Activated naive CD4-positive, alpha-beta T cell (primary cell): ENCODE measurements at places on chromosomes 2 and 18.

DNA sequence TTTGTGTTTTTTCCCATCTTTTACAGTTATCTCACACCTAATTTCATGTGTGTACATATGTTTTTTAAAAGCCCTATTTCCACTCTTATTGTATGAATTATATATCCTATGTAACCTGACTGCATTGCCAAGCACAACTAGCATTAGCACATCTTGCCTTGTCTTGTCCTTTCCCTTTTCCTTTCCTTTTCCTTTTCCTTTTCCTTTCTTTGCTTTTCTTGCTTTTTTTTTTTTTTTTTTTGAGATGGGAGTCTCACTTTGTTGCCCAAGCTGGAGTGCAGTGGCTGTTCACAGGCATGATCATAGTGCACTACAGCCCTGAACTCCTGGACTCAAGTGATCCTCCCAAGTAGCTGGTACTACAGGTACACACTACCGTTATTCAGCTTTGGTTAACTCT is 172.7 kb upstream of the BOD1L2 start:
- DNase-seq: no peak

DNA sequence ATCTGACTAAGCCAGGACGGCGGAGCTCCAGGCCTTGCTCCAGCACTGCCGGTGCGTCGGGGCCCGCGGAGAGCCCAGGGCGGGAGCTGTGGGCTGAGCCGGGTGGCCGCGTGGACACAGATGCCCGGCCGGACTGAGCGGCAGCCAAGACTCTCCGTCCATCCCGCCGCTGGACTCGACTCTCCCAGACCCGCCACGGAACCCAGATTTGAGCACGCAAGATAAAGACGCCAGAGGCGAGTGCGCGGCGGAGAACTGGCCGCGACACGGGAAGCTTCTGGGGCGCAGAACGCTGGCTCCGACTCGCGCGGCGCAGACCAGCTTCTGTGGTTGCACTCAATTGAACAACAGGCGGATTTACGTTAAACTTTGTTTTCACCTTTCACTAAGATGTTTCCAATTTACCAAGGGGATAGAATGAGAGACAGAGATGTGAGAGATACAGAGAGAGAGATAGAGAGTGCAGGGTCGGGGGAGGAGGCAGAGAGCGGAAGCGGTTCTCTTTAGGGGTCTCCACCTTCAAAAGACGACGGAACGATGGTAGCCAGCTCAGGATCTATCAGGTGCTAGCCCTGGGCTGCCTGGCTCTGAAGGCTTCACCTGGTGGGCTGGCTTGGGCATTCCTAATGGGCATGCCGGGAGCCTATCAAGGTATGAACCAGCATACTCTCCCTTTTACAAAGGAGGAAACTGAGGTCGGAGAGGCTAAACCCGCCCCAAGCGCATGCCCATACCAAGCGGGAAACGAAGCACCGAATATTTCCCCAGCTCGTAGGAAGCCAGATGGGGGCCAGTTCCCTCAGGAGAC is 10.4 kb upstream of the EN1 start:
- no peak for DNase-seq

DNA sequence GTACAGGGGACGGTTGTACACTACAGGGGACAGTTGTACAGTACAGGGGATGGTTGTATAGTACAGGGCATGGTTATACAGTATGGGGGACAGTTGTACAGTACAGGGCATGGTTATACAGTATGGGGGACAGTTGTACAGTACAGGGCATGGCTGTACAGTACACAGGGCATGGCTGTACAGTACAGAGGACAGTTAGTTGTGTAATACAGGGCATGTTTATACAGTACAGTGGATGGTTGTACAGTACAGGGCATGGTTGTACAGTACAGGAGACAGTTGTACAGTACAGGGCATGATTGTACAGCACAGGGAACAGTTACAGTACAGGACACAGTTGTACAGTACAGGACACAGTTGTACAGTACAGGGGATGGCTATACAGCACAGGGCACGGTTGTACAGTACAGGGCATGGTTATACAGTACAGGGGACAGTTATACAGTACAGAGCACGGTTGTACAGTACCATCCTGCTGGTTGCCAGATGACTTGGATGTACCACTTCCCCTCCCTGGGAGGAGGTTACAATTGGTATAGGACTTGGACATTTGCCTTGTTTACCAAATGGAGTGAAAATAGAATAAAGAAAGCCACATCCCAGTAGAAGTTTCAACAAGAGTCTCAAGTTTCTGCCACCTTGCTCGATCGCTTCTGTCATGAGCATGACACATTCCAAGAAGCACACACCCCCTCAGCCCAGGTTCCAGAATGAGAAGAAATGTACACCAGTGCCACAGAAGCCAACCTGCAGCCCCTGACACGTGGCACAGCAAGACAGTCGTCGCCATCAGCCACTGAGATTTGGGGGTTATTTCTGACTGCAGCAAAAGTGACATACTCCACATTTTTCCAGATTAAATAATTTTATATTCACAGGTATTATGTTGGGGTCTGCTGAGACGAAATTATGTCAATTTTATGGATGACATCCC is 16.0 kb downstream of the CYRIA start:
- DNase-seq: no peak

DNA sequence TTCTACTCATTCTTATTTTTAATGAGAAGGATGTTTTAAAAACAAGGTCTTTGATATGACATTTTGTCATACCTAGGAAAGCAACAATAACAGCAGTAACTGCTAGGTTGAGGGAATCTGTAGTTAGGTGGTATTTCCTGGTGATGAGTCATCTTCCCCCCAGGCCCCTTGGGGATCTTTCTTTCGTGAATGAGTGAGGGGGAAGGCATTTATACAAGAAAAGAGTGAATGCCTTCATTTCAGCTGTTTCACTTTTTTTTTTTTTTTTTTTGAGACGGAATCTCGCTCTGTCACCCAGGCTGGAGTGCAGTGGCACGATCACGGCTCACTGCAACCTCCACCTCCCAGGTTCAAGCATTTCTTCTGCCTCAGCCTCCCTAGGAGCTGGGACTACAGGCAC is 108.6 kb downstream of the MAP4K4 start:
- no peak for DNase-seq

DNA sequence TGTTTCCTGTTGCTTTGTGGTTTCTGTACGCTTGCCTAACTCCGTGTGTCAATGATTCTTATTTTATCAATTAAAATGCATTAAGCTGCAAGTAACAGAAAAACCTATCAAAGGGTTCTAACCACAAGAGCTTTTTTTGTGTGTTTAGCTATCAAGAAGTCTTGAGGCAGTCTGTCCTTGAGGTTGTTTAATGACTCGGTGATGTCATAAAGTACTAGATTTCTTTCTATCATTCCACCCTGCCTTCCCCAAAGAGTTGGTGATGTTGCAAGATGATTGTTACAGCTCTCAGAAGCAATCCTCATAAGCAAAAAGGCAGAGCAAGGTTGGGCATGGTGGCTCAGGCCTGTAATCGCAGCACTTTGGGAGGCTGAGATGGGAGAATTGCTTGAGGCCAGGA is 51.9 kb upstream of the SPTBN1 start:
- DNase-seq: no peak

DNA sequence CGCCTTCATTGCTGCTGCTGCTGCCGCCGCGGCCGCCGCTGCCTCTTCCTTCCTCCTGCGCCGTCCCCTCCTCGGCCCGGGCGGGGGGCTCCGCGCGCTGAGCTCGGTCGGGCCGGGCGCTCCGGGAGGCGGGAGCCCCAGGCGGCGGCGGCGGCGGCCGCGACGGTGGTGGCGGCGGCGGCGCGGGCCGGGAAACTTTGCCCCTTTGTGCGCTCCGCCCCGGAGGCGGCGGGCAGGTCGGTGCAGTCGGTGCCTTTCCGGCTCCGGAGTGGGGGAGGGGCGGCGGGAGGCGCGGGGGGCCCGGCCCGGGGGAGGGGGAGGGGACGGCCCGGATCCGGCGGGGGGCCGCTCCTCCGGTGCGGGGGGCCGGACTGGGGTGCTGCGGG is 205 bp downstream of the TET3 start:
- peak; percentile 49 for DNase-seq

- no peak for DNase-seq
Observed at GRCh38 chr2:6944555-6944954, 27.3 kb downstream of the RNF144A start.

DNA sequence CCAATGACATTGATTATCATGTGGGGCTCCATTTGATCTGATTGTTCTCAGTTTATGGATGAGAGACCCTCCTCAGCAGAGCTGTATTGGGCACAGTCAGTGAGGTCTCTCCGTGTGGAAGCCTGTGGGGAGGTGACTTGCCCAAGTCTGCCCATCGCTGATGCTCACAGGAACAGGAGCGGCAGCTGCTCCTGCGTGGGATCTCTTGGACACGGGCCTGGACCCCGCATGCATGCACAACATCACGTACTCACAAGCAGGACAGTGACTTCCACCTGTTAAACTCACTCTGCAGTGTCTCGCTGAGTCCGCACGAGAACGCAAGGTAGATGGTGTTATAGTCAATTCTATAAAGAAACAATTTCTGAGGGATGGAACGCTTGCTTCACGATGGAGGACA is 55.0 kb downstream of the KCNF1 start:
- no peak for DNase-seq

DNA sequence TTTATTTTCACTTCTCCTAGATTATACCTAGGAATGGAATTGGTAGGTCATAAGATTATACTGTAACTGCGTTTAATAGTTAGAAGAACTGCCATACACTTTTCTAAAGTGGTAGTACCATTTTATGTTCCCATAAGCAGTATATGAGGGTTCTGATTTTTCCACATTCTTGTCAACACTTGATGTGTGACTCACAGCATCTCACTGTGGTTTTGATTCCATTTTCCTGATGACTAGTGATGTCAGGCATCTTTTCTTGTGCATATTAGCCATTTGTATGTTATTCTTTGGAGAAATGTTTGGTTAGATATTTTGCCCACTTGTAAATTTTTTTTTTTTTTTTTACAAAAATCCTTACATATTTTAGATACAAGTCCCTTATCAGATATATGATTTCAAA is 2.3 kb downstream of the DCAF17 start:
- no peak for DNase-seq

- DNase-seq: no peak
Observed at GRCh38 chr2:138267902-138268254, 233.7 kb upstream of the SPOPL start.

GRCh38 chr2:233663911-233664310 is 7.8 kb upstream of the UGT1A9 start:
- DNase-seq: no peak

DNA sequence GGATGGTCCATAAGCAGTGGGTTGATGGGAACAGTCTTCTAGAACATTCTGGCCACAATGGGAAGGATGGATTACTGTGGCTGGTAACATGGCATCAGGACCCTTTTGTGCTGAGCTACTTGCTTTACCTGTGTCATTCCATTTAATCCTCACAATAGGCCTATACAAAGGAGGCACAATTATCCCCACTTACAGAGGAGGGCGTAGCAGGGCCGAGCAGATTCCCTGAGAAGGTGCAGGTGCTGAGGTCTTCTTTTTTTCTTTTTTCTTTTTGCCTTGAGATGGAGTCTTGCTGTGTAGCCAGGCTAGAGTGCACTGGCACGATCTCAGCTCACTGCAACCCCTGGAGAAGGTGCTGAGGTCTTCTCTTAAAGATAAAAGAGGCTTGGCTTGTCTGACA is 6.7 kb upstream of the LRRC30 start:
- DNase-seq: no peak

GRCh38 chr18:6920099-6920955 is 190.8 kb downstream of the ARHGAP28 start:
- DNase-seq: no peak

GRCh38 chr18:64718808-64719207 is 569.9 kb upstream of the LINC00305 start:
- DNase-seq: no peak

GRCh38 chr2:64793701-64794100 is 140.0 kb upstream of the SERTAD2 start:
- DNase-seq: no peak

DNA sequence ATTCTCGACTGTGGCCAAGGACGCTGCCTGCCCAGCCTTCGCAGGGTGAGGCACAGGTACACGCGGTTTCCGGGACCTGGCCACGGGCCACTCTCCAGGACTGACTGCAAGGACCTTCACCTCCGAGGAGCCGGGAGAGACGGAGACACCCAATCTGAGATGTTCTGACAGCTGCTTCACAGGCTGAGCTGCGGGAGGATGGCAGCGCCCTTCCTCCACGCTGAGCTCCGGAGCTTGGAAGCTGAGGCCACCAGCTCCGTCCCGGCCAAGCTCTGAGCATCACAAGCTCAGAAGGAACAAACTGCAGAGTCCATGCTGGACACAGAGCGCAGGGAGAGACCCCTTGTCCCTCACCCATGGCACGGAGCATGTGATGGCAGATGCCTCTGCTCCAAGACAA is 71.1 kb upstream of the CTDP1 start:
- DNase-seq: no peak

GRCh38 chr2:174750923-174751441 is 13.3 kb downstream of the CHRNA1 start:
- no peak for DNase-seq

GRCh38 chr2:113370478-113371091 is 66.9 kb upstream of the ZNG1B start:
- no peak for DNase-seq

DNA sequence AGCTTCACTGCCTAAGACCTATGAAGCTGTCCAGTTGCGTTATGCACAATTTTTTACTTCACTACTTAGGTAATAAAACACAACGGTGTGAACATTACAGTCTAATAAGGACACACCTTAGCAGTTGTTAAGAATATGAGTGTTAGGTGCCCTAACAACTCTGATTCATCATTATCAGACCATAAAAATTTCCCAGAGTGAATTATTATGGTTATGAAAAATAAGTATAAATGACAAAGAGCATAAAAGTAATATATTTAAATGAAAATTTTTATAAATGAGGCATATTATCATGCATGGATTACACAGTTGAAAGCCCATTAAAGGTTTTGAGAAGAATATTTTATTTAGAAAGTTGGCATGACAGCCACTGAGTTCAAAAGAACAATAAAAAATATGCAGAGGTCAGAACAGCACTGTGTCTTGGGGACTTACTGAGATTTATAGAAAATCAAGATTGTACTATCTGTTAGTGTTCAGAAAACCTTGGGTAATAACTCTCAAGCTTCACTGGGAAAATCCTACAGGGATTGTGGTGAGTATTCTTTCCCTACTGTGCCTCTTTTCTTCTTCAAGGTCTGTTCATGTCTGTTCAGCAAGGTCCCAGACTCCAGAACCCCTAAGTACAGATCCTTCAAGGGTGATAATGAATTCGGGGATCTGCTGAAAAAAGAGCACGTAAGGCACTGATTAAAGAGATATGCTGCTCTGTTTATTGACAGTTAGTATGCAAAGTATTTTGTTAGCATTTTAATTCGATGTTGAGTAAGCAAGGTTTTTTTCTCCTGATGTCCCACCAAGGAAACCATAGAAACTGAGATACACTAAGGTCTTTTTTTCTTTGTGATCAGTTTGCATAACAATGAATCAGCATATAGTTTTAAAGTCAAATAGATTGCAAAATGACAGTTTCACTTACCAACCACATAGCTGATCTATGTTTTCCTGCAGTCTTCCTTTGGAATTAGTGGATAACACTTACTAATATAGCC is 250.0 kb downstream of the DSEL start:
- DNase-seq: no peak
